Hepatocyte (in vitro differentiated cells): ENCODE measurements at places on chromosomes 6 and 20.

DNA sequence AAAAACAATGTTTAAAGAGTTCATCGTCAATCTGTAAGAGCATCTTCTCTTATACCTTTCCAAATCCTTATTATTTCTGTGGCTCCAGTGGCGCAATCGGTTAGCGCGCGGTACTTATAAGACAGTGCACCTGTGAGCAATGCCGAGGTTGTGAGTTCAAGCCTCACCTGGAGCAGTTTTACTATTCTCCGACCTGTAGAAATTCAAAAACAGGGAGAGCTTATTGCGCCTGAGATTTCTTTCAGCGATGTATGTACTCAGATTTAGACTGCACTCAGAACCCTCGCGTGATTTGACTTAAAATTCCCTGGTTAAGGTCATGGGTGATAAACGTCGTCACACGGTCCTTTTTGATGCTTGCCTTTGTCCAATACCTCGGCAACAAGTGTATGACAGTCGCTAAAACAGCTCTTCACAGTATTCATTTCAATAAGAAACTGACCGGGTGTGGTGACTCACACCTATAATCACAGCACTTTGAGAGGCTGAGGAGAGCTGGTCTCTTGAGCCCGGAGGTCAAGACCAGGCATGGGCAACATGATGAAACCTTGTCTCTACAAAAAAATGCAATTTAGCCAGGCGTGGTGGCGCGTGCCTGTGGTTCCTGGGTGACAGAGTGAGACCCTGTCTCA lies 11.9 kb downstream of the GPX5 start:
- DNase-seq: peak; percentile 60

DNA sequence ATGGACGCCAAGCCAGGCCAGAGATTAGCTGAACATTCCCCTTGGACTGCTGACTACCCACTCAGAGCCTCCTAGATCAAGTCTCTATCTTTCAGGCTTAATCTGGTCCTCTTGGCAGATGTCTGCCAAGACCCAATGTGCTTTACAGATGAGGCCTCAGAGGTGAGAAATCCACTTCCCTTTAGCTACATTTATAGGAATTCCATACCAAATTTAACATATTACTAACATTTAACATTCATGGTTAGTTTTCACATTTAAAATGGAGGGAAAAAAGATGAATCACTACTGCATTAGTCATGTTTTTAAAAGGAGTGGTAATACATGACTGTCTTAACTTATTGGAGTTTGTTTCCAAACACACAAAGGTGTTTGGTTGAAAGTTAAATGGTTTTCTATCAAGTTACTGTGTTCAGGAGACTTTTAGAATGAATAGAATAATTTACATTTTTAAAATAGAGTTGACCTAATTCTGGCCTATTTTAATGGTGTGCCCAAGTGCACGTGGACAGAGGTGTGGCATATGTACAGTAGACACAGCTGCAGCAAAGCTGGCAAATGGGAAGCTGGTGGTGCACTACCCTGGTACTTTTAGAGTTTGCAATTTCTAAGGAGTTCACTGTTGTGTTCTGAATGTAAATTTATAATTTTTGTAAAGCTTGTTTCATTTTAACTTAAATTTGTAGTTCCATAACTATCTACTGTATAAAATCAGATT lies 41.9 kb upstream of the CALHM6 start:
- DNase-seq: no peak

GRCh38 chr6:91387290-91388059 lies 800.6 kb upstream of the MAP3K7 start:
- no peak for DNase-seq

DNA sequence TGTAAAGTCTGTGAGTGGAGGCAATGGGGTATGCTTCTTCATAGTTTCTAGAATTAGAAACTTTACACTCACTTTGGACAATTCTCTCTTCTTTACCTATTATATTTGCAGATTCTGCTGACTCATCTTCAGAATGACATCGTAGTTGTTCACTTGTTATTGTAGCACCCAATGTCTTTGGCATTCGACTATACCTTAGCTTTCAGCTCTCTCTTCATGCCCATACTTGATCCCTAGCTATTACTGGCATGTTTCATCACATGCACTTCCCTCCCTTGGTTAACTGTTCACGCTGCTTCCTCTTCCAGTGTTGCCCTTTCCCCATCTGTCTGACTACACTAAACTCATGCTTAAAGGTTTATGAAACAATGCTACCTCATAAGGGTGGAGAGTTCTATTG lies 298.1 kb upstream of the TCF21 start:
- no peak for DNase-seq

DNA sequence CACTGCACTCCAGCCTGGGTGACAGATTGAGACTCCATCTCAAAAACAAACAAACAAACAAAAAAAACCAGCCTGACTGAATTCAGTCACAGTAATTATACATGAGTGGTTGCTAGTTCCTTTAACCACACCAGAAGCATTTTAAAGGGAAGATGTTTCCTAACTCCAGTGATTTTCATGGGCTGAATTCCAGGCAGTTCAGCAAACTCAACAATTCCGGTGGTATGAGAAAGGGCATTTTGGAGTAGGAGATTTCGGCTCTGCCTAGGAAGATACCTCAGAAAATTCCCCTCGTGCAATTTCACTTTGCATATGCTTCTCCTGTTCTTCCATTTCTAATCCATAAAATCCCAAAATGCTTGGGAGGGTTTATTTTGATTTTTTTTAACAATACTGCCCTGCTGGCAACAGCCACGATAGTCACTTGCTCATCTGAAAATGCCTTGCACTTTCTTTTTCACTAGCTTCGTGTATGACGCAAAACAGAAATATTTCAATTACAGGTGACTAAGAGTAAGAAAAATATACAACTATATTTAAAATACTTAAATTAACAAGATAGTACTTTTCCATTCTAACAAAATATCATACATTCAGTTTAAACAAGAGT lies 48.3 kb upstream of the IPCEF1 start:
- no peak for DNase-seq

GRCh38 chr6:153842491-153842890 lies 196.5 kb upstream of the OPRM1 start:
- no peak for DNase-seq

DNA sequence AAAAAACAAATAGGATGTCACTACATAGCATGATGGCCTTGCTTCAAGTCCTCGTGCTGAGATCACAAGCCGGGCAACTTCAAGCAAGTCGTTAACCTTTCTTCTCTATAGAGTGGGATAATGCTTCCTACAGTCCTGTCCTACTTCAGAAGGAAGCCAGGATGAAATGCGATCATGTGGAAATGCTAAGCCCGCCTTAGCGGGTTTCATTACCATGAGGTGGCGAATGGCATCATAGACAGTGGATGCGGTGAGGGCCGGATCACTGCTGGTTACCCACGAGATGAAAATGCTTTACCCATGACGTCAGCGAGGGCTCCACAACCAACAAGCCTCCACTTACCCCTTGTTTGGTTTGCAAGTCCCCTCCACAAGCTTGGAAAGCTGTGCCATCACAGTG lies 206.4 kb downstream of the TBXT start:
- DNase-seq: no peak

- no peak for DNase-seq
These were observed 479.2 kb downstream of the QKI start for GRCh38 chr6:163893609-163894189.

DNA sequence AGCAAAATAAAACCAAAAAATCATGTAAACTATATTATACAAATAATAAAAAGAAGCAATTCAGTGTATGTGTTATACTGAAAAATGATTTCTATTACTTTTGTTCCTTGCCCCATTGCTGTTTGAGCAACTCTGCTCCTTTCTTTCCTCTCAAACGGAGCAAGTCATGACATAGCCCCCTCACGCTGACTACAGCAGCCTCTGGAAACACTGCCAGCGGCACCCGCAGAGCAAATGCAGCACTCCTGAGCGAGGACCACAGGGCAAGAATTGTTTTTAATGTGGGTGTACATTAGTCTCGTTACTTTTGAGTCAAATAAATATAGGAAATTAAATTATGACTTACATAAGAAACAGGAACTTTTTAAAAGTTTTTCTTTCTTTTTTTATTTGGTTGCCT lies 350.1 kb upstream of the HSF2 start:
- no peak for DNase-seq

- DNase-seq: no peak
These were observed 39.4 kb downstream of the TBC1D7 start for GRCh38 chr6:13288969-13289391.

GRCh38 chr6:134830194-134830593 lies 119.7 kb downstream of the ALDH8A1 start:
- DNase-seq: no peak

- no peak for DNase-seq
These were observed 241.2 kb downstream of the UST start for GRCh38 chr6:148987982-148988381.

- DNase-seq: peak; percentile 16
These were observed 2.5 kb upstream of the SPATS1 start for GRCh38 chr6:44339763-44340625.

DNA sequence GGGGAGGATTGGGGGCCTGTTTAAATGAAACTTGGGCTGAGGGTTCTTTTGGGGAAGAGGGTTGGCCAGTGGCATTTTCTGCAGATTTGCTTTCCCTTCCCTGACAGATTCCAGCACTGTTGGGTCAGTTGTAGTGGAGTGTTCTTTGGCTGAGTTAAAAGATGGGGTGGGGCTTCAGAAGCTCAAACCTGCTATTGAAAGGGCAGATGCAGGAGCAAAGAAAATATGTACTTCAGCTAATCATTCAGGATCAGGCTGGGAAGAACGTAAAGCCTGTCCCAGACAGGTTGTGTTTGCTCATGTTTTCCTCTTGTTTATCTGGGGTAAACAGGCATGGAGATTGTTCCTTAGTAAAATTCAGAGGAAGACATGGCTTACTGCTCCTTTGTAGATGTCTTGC lies 2.5 kb downstream of the SASH1 start:
- DNase-seq: no peak

DNA sequence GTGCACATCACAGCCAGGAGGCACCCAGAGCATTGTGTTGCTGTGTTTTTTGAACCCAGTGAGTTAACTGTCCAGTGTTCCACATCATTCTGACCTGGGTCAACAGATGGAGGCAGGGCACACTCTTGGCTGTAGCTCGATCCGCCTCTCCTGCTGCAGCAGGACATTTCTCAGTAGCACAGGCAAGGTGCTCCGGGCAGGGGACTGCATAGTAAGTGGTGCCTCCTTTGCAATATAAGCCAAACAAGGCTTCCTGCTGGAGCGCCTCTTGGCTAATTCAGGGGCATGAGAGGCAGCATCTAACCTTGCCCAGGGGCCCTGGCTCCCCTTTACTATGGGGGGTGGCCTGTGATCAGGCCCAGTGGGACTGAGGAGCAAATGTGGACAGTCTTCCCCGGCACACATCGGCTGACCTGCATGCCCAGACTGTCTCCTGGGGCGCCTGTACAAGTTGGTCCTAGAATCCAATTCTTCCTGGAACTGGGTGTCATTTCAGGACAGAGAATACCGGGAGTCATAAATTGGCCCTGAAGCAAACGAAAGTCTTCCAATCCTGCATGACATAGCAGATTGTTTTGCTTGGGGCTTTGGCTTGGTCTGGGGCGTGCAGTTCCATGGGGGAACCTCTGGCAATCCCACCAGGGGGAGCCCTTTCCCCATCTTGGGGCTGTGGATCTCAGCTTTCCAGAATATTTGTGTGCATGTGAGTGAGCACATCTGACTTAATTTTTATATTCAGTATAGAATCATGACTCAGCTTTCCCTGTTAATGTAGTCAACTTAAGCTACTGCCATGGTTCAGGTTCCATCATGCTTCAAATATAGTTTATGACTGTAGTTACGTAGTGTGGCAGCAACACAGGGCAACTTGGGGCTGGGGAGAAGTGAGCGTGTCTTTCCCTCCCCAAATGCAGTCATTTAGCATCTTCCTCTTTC lies 56.0 kb upstream of the DDR1 start:
- DNase-seq: peak; percentile 93

GRCh38 chr6:77879527-77879926 lies 226.7 kb downstream of the MEI4 start:
- no peak for DNase-seq

GRCh38 chr6:1865585-1865984 lies 255.9 kb downstream of the FOXC1 start:
- DNase-seq: no peak

- no peak for DNase-seq
These were observed 68.1 kb downstream of the GJA1 start for GRCh38 chr6:121503589-121503991.

DNA sequence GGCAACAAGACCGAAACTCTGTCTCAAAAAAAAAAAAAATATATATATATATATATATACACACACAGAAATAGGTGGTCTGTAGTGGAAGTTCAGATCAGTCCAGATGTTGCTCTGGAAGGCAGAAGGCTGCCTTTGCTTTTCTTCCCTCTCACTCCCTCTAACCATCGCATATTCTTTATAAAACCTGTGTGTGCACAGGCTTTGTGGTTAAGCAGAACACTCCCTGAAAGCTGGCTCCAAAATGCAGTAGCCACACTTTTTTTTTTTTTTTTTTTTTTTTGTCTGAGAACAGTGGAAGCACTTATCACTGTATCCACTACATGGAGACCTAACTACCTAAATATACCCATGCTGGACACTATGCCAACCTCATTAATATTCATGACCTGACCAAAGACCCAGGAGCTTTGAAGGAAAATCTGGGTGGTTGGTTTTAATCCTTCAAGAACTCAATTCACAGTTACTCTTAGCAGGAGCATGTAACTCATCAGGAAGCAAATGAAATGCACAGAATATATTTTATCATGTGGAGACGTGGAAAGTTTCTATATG lies 20.0 kb upstream of the GFOD1 start:
- DNase-seq: no peak

- no peak for DNase-seq
These were observed 33.2 kb downstream of the CCN2 start for GRCh38 chr6:131917763-131918649.

DNA sequence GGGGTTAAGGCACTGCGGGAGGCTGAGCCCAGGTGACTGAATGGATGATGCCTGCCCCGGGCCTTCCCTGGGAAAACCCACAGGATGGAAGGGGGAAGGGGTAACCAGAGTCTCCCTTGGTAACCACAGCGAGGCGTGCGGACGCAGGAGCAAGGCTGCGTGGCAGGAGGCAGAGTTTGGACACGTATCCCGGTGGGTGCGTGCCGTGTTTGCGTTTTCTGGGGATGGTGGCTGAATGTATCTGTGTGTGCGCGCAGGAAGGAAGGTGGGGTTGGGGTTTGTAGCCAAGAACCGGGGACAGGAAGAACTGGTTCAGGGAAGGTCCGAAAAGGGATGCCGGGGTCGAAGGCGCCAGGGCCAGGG lies 1.8 kb downstream of the MDGA1 start:
- no peak for DNase-seq

DNA sequence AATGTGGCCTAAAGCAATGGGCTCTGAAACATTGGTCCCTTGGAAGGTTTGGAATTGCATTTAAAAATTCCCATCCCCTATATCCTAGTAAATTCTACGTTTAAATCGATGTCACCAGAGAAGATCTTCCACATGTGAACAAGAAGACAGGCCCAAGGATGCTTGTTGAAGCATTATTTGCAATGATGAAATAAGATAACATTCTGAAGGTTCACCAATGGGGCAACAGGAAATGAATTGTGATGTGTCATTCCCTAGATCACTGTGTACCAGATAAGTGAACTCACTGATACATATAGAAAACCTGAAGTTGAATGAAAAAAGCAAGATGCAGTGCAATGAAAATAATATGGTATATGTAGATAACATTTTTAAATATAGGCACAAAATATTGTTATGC lies 464.3 kb upstream of the BTBD3 start:
- no peak for DNase-seq
